ENCODE measurements at places on chromosomes 5 and 9.

- no peak for DNase-seq
Observed at GRCh38 chr5:172564188-172564587, 76.9 kb upstream of the NEURL1B start.

DNA sequence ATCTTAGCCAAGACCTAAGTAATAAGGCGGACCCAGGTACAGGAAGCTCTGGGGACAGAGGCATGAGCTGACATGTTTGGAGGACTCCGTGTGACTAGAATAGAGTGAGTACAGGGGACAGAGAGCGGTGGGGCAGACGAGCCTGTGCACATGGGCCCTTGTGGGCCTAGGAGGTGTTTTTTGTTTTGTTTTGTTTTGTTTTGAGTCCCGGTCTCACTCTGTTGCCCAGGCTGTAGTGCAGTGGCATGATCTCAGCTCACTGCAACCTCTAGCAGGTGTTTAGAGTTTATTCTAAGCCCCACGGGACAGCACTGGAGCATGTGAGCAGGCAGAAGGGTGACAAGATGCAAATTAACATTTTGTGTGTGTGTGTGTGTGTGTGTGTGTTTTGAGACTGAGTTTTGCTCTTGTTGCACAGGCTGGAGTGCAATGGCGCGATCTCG is 3.1 kb upstream of the EEIG1 start:
- DNase-seq = no peak

GRCh38 chr5:143153332-143154119 is 250.0 kb downstream of the NR3C1 start:
- DNase-seq = no peak

GRCh38 chr9:133935328-133936005 is 56.7 kb downstream of the VAV2 start:
- no peak for DNase-seq

DNA sequence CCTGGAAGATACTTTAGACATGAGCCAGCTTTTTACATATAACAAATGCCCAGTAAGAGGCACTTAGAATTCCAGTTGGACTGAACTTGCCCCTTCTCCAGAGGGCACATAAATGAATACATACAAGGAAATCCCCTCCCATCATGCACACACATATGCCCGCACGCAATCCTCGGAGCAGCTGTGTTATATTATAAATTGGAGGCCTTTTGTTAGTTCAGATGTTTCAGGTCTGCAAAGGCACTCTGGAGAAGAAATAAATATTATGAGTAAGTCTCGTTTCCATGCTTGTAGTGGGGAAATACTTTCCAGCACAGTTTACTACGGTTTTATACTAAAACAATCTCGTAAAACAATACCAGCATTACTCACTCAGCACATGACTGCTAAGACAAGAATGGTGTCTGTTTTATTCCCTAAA is 17.6 kb upstream of the MUSK start:
- peak; percentile 60 for DNase-seq

DNA sequence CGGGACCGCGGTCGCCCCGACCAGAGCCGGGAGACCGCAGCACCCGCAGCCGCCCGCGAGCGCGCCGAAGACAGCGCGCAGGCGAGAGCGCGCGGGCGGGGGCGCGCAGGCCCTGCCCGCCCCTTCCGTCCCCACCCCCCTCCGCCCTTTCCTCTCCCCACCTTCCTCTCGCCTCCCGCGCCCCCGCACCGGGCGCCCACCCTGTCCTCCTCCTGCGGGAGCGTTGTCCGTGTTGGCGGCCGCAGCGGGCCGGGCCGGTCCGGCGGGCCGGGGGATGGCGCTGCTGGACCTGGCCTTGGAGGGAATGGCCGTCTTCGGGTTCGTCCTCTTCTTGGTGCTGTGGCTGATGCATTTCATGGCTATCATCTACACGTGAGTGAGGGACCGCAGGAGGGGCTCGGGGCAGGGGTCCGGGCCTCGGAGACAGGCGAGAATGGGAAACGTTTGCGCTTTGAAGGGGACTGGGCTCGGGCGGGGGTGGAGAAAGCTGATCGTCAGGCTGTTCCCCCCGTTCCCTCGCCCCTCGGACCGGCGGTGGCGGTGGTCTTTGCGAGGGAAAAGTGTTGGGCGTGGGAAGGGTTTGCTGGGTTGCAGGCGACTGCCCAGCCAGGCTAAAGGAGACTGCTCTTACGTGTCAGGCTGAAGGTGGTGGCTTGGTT is 457 bp downstream of the UGCG start:
- DNase-seq = no peak

GRCh38 chr5:173237143-173237874 is 2.3 kb upstream of the NKX2-5 start:
- no peak for DNase-seq

- DNase-seq = no peak
Observed at GRCh38 chr5:92633875-92634487, 947.0 kb downstream of the NR2F1-AS1 start.

GRCh38 chr5:124797665-124798087 is 51.2 kb upstream of the ZNF608 start:
- DNase-seq = no peak

DNA sequence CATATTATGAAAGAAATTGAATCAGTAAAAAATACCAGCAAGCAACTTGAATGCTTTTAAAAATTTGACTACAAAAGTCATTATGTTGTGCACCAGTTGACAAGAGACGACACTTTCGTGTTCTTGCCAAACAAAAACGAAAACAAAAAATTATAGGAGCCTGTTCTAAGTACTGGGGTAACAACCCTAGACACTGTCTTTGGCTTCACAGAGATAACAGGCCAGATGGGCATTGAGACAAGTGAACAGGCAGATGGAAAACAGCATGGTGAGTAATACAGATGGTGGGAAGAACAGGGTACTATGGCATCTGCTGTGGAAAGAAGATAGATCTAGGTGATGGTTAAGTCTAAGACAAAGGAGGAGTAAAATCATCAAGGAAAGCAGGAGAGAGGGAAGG is 99.0 kb downstream of the CDH12 start:
- no peak for DNase-seq

GRCh38 chr5:93675460-93676450 is 65.6 kb downstream of the POU5F2 start:
- DNase-seq = no peak

GRCh38 chr5:61313960-61314681 is 17.9 kb upstream of the ZSWIM6 start:
- no peak for DNase-seq

DNA sequence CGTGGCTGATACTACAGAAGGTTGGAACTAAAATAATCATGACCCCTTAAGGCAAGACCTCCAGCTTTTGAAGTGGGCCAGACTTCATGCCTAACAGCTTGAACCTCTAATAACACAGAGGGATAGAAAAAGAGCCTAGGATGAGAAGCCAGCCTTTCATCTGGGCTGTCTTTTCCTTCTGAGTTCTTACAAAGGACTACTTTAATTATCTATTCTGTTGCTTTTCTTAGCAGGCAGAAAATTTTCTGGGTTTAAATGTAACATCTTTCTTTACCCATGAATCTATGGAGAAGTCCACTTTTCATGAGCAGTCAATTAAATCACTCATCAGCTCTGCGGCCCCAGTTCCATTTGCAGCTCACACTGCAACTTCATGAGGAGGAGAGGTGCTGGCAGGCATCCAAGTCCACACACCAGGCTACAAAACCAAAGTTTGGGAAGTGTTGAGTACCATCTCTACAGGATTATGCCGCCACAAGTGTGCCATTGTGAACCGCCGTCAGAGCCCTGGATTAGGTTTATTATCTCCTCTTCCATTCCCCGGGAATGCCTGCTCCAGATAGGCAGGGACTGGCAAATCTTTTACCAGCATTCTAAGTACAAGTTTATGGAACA is 192.0 kb downstream of the TLE4 start:
- no peak for DNase-seq

DNA sequence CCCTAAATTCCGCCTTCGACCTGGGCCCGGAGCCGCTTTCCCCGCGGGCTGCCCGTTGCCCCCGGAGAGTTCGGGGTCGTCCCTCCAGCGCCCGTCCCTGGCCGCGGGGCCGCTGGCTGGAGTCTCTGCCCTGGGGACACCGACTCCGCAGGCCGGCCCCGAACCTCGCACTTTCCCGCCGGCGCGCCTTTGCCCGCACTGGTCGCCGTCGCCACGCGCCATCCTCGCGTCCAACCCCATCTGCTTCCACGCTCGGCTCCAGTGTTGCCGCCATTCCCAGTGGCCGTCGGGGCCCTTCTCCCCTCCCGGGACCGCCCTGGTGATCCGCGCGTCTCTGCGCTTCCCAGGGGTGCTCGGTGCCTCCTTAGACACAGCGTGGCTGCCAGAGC is 11.0 kb downstream of the LHX3 start:
- no peak for DNase-seq

GRCh38 chr5:121987685-121988073 is 25.9 kb downstream of the SRFBP1 start:
- no peak for DNase-seq

DNA sequence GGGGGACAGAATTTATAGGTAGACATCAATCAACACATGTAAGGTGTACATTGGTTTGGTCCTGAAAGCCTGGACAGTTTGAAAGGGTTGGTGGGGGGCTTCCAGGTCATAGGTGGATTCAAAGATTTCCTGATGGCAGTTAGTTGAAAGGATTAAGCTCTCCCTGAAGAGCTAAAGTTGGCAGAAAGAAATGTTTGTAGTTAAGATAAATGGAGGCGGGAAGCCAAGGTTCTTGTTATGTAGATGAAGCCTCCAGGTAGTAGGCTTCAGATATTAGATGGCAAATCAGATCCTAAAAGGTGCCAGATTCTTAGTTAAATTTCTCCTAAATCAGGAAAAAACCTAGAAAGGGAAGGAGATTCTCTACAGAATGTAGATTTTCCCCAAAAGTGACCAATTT is 9.0 kb upstream of the LRRTM2 start:
- no peak for DNase-seq

- no peak for DNase-seq
Observed at GRCh38 chr9:137058521-137059234, 4.8 kb upstream of the ENTPD2 start.

DNA sequence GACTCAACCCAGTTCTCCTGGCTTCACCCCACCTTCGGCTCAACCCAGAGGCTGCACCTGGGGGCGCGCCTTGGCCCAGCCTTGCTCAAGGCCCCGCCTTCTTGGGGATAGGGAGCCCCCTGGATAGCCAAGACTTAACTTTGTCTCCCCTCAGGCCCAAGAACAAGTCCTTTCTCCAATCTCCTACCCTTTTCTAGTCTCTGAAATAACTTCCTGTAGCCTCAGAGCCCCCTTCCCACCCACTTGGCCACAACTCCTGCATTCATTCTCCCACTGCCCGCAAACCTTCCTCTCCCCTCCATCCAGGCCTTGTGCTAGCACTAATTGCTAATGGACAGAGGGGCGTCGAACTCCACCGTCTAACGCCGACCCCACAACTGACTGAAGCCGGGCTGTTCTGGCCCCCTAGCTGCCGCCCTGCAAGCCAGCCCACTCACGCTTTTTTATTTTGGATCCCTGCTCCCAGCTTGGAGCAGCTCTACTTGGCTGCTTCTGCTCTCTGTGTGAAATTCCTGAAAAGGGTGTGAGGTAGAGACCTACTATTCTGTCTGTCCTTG is 579 bp upstream of the ASTN2 start:
- DNase-seq = no peak

DNA sequence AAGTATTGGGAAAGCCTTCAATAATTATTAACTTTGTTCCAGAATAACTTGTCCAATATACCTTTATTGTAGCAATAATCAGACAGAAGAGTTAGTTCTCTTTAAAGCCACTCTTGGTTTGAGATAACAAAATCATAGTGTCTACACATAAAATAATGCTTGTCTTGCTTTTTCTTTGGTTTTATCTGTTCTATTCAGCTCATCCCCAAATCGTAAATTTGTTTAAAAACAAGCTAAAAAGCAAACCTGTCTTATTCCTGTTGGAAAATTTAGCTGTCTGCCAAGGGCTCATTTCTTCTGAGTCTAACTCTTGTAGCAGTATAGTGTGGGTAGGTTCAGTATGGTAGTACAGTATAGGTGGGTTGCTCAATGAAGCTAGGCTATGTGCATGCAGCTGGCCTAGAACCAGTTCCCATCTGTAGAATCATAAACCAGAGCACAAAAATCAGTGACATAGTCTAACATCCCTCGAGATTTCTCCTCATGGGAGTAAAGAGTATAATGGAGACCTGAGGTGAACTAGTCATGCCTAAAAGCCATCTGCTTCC is 17.9 kb upstream of the APBA1 start:
- DNase-seq = no peak

- DNase-seq = no peak
Observed at GRCh38 chr5:65047948-65048690, 279.4 kb downstream of the CWC27 start.

DNA sequence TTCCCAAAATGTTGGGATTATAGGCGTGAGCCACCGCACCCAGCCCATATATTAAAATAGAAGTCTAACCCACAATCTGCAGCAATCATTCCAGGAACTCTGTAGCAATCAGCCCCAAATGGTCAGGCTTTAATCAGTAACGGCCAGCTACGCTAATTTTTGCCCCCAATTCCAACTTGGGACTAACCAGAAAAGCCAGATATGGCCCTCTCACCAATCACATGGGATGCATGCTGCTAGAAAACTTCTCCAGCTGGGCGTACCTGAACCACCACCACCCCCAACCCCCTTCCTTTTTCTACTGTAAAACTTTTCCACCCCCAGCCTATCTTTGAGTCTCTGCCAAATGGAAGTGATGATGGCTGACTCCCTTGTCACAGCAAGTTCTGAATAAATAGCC is 4.1 kb downstream of the SUSD1 start:
- no peak for DNase-seq

- no peak for DNase-seq
Observed at GRCh38 chr9:81776834-81777233, 87.5 kb upstream of the TLE1 start.

DNA sequence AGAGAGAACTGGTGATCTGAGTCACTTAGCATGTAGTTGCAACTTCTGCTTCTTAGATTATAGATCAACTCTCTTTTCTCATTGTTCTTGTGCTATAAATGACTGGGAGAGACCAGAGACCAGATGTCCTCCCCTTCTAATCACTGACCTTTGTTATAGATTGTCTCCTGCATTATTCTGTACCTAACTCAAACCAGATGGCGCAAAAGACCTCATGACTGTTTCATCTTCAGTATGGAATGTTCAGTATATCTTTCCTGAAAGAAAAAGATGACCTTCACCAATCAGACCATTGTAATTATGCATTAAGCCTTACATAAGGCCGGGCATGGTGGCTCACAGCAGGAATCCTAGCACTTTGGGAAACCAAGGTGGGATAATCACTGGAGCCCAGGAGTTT is 30.5 kb upstream of the ADAM19 start:
- DNase-seq = no peak

GRCh38 chr5:109905906-109906305 is 216.2 kb downstream of the MAN2A1 start:
- no peak for DNase-seq

- DNase-seq = no peak
Observed at GRCh38 chr9:73138516-73138915, 13.1 kb upstream of the ANXA1 start.

DNA sequence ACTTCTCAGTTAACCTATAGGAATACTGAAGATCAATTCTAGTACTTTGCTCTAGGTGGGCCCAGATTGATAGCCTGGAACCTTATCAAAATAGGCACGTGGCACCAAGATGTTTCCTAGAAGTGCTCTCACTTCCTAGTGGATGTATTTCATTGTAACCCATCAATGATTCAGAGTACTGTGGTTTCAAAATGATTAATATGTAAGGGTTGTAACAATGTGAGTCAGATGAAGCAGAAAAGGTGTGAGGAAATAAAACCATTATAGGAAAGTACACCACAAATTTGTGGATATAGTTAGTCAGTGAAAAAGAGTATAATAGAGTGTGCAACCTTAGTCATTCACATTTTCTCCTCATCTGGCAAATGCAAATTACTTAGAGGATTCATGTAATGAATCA is 177.3 kb upstream of the FST start:
- no peak for DNase-seq

Measured in midbrain (tissue), 1 donor.